Vein endothelial cell (primary cell): ENCODE measurements at places on chromosomes 1 and 21. TPM values are rescaled to one million over a fixed set of nuclear protein-coding genes. Genes with fewer than 3 reads are reported as not detected.

TCP10L gene
- total RNA-seq, result not detected in 2 replicates

S100A14 gene
- total RNA-seq, result not detected in 2 replicates

GBP4 gene
- total RNA-seq, result 2.0 and 4.8 TPM in 2 replicates

WNT9A gene
- total RNA-seq, result 3.5 and 3.9 TPM in 2 replicates
